ENCODE measurements at places on chromosomes 4 and X.

DNA sequence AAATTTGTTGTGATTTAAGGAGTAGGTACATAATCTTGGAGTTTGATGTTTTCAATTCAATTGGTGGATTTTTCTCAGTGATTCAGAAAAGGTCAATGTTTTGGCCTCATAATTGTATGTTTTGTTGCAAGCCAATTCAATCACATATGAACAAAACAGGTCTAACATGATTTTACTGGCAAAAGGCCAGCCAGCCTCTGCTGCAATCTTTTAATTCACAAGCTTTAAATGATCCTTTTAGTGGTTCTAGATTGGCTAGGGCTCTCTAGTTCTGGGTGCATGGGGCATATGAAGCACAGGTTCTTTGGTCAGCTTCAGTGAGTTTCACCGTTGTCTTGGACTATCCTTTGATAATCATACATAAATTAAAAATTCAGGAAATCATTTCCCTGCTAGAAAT is 19.2 kb upstream of the SLC6A14 start:
- DNase-seq, result peak; percentile 42

DNA sequence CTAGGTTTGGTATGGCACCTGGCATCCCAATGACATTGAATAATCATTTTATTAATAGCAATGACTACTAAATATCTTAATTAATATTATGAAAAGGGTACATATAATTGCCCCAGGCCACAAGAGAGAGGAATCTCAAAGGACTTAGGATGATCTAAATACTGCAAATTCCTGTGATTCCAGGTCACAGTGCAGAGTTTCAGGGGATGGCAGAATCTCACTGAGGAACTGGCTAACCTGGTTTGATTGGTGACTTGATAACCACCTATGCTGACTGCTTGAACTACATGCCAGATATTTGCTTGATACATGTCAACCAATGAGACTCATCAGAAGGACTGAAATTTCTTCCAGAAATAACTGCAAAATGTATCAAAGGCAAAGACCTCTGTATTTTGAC is 37.2 kb downstream of the BTC start:
- DNase-seq, result no peak

GRCh38 chrX:66914080-66914479 is 275.2 kb upstream of the EDA2R start:
- DNase-seq, result no peak

DNA sequence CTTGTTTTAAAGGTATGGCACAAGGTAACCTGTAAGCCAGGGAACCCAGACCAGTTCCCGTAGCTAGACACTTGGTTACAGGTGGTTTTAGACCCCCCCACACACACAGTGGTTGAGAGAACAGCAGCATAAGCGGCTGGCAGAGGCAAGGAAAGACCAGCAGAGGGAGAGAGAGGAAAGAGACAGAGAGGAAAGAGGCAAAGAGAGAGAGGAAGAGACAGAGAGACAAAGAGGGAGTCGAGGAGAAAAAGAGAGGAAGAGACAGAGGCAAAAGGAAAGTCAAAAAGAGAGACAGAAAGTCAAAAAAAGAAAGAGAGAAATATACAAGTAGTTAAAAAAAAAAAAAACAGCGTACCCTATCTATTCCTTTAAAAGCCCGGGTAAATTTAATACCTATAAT is 19.5 kb upstream of the PCSK1N start:
- peak; percentile 65 for DNase-seq

- DNase-seq, result no peak
Measured at GRCh38 chr4:147355847-147356246, 125.0 kb upstream of the EDNRA start.

DNA sequence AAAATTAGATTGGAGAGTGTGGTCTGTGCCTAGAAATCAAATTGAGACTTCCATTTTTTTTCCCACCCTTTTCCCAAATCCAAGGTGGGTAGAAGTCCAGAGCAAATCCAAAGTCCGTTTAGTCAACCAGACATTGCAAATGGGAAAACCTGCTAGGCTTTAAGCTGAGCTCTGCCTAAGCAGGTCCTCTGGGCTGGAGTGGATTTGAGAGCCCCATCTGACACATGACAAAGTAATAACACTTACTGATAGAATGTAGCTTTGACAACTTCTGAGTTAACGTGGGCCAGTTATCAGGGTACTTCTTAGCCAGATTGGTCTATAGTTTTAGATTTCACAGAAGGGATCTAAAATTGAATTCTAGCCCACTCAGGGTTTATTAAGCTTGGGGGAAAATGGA is 242.3 kb downstream of the GALNTL6 start:
- DNase-seq, result no peak

DNA sequence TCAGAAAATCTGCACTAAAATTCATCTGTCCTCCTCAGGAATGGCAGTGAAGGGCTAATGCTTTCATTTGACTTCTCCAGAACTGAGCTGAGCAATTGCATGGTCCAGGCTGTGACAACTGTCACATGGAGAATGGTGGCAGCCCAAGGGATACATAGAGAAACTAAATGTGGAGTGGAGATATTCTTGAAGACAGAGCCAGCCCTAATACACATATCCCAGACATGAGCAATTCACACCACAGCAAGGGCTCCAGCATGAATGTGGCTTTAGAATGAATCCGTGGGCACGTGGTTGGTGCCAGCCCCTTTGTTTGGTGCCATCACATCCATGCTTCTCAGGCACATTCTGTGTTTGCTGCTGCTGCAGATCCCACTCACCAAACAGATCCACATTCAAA is 121.6 kb upstream of the MXRA5 start:
- no peak for DNase-seq

DNA sequence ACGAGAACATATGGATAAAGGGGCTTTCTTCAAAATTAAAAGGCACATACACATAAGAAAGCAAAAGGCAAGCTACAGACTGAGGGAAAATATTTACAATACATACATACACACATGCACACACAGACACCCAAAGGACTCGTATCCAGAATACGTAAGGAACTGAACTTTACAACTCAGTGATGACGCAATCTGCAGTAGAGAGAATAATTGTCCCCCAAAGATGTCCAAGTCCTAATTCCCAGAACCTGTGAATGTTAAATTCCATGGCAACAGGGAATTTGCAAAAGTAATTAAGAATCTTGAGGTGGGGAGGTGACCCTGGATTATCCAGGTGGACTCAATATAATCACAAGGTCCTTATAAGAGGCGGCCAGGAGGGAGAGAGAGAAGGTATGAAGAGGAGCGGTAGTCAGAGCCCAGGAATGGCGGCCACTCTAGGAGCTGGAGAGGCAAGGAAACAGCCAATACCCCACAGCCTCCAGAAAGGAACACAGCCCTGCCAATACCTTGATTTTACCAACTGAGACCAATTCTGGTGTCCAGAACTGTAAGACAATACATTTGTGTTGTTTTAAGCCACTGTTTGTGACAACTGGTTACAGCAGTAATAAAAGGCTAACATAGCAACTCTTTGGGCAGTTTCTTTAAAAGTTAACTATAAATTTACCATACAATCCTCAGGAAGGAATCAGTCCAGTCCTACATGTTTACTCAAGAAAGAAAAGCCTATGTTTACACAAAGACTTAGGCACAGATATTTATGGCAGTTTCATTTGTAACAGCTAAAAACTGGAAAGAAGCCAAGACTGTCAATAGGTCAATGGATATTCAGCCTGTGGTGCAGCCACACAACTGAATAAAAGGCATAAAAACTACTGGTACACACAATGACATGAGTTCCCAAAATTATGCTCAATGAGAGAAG is 27.3 kb upstream of the STS start:
- DNase-seq, result no peak

- DNase-seq, result no peak
Measured at GRCh38 chr4:82951196-82951595, 50.7 kb downstream of the THAP9 start.

GRCh38 chrX:44068043-44068442 is 94.9 kb upstream of the NDP start:
- DNase-seq, result no peak

GRCh38 chr4:3302173-3302785 is 9.5 kb downstream of the RGS12 start:
- no peak for DNase-seq

DNA sequence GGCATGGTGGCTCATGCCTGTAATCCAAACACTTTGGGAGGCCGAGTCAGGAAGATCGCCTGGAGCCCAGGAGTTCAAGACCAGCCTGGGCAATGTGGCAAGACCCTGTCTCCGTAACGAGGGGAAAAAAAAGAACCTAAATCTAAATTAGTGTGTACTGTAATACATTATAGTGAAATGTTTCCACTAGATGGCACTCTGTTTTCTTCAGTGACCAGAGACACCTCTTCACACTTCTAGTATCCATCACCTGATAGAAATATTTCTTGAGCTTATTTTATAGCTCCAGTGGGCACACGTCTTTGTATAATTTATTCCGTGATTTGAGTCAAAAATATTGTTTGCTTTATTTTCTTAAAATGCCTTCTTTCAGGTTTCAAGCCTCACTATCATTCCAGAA is 600.9 kb upstream of the DIPK2B start:
- DNase-seq, result no peak

DNA sequence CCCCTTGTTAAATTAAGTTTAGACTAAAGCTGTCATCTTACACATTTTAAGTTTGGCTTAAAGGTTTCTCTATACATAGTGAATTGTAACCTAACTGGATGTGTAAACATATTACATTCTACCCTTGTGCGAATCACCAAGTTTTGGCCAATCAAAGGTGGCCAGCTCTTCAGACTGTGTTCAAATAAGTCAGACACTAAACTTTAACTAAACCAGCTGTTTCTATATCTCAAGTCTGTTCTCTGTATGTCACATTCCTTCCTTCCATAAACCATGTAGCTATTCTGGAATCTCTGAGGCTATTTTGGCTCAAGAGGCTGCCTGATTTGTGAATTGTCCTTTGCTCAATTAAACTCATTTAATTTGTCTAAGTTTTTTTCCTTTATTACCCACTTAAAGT is 6.7 kb downstream of the SULT1B1 start:
- DNase-seq, result no peak

DNA sequence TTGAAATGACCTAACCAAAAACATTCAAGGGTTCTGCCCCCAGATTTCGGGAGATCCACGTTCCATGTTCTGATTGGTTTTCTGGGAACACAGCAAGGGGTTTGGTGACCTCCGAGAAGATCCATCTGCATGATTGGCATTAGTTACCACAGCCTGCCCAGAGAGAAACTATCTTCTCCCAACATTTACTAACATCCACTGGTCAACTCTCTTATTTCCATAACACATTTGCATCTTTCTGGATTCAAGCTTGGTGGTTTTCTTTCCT is 15.6 kb downstream of the SHOX start:
- no peak for DNase-seq

DNA sequence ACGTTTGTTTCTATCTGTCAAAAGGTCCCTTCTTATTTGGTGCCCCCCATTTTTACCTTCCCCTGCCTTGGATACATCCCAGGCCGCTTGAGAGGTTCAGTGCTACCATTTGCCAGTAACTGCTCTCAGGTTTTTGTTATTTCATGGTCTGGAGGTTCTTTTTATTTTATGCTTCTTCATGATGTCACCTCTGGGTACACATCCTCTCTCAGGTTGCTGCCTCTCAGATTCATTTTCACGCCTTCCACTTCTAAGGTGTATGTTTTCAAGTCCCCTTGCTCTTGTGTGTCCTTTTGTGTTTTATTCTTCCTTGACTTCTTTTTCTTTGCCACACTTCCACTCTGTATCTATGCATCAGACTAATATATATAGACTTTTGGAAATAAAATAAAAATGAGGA is 640.1 kb upstream of the AADAT start:
- no peak for DNase-seq

DNA sequence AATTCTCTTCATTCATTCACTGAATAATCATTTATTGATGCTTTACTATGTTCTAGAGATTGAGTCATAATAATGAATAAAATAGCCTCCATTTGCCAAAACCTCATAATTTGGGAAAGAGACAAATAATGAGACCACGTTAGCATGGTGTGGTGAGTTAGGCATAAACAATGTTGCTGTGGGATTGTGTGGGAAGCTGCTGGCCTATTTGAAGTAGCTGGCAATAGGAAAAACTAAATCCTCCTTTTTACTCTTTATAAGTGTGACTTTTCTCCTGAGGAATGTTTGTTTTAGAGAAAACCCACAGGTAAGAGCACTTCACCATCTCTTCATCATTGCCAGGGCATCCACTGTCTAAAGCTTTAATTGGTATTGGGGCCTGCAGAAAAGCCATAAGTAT is 95.3 kb downstream of the AREG start:
- DNase-seq, result no peak

DNA sequence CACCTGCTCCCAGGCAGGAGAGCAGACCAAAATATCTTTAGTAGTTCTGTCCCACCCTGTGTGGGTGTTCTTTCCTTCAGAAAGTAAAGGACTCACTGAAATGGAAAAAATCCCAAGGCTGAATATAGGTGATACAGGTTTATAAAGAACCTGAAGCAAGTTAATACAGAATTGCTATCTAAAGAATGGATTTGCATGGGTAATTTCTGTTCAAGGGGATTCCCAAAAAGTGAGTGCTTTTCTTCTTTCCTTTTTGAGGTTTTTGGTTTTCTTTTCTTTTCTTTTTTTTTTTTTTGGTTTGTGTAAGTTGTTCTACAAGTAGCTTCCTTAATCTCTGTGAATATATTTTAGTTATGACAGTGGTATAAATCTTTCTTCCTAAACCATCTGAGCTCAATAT is 560.7 kb upstream of the BOD1L1 start:
- DNase-seq, result no peak
